ENCODE measurements at places on chromosomes 13 and 19. TPM values are rescaled to one million over a fixed set of nuclear protein-coding genes. Genes with fewer than 3 reads are reported as not detected.

GRCh38 chr19:38837656-38838121 lies 6.1 kb upstream of the ECH1 start:
- DNase-seq, result no peak

- peak; percentile 65 for DNase-seq
Observed at GRCh38 chr19:35063940-35064818, 22.7 kb downstream of the HPN start.

DNA sequence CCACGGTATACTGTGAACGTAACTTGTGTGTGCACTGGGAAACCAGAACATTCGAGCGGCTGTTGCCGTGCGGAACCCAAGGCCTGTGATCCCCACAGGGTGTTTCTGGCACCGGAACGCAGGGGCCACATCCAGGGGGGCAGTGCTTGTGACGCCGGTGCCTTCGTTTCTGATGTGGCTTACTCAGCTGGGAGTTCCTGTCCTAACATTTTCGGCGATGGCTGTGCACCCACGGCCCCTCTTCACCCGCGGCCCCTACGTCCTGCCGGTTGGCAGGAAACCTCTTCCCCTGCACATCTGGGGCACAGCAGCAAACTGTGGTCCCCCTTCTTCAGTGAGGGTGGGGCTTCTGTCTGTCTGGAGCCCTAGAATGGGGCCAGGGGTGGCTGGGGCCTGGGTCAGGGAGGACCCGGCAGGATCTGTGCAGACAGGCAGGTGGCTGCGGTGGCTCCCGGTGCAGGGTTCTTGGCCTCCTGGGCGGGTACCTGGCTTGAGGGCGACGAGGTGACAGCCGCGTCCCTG lies 26.2 kb downstream of the CSNK1G2 start:
- peak; percentile 45 for DNase-seq

DNA sequence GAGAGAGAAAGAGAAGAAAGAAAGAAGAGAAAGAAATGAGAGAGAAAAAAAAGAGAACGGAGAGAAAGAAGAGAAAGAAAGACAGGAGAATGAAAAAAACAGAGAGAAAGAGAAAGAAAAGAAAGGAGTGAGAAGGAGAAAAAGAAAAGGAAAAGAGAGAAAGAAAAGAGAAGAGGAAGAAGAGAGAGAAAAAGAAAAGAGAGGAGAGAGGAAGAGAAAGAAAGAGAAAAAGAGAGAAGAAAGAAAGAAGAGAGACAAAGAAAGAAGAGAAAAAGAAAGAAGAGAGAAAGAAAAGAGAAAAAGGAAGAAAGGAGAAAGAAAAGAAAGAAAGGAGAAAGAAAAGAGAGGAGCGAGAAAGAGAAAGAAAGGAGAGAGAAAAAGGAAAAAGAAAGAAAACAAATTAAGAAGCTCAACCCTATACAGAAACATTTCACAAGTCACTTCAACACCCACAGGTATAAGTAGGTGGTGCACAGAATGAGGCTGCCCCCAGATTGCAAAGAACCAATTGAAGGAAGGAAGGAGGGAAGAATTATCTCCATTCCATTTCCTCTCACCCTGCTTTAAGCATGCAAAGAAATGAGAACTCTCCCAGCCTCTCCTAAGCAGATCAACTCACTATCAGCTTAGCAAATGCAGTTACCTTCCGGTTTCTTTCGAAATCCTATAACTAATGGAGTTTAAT lies 98.8 kb upstream of the CACNA1A start:
- DNase-seq, result no peak

Gene FKRP
- total RNA-seq, result 12.1 TPM

- no peak for DNase-seq
Observed at GRCh38 chr13:21104199-21105019, 43.0 kb upstream of the LATS2 start.

Gene ZNF253
- 16.1 TPM for total RNA-seq

Measured in activated CD4-positive, alpha-beta T cell treated with anti-CD3 and anti-CD28 coated beads for 36 hours (primary cell).